Activated naive CD4-positive, alpha-beta T cell treated with Interleukin-2 at 50 U/mL for 16 hours (primary cell): ENCODE measurements at places on chromosomes 1 and 21.
A peak's percentile ranks its signal among the peaks of the same experiment; 100 is the strongest.

DNA sequence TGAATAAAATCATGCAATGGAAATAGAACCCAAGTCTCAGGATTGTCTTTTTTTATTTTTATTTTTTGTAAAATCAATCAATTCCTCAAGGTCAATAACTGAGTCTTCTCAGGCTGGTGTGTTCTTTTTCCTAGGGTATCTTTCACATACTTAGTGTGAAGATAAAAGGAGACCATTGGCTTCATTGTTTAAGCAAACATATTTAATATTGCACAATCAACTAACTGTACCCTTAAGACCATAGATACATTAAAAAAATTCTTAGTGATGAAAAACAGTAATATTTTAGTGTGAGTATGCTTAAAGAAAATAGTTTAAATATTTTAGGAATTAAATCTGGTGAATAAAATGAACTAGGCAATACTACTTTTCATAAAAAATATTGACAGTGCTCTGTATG, 31.4 kb downstream of the PDE4B start:
- no peak for DNase-seq

DNA sequence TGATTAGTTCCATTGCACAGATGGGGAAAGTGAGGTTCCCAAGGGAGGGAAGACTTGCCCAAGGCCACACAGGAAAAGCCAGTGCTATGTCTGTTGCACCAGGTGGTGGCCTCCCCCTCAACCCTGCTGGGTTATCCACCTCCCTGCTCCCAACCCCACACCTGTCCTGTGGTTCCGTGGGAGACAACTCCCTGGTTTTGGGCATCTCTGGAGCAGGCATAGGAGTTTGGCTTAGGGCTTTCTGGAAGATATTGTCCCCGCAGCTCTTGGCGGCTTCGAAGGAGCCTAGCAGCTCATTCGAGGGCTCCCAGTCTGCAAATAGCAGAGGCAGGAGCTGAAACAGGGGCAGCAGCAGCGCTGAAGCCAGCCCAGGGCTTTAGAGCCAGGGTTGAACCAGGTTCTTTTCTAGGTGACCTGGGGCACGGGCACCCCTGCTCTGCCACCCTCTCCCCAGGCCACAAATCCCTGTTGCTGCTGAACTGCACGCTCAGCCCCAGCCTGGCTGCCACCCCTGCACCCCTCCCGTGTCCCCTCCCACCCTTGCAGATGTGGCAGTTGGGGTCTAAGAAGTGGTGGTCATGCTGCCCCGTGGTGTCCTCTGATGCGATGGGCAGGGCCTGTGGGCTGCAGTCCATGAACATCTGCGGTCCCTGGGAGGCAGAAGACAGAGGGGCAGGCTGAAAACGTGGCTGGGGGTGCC, 22.1 kb downstream of the SPOCD1 start:
- DNase-seq, result no peak

DNA sequence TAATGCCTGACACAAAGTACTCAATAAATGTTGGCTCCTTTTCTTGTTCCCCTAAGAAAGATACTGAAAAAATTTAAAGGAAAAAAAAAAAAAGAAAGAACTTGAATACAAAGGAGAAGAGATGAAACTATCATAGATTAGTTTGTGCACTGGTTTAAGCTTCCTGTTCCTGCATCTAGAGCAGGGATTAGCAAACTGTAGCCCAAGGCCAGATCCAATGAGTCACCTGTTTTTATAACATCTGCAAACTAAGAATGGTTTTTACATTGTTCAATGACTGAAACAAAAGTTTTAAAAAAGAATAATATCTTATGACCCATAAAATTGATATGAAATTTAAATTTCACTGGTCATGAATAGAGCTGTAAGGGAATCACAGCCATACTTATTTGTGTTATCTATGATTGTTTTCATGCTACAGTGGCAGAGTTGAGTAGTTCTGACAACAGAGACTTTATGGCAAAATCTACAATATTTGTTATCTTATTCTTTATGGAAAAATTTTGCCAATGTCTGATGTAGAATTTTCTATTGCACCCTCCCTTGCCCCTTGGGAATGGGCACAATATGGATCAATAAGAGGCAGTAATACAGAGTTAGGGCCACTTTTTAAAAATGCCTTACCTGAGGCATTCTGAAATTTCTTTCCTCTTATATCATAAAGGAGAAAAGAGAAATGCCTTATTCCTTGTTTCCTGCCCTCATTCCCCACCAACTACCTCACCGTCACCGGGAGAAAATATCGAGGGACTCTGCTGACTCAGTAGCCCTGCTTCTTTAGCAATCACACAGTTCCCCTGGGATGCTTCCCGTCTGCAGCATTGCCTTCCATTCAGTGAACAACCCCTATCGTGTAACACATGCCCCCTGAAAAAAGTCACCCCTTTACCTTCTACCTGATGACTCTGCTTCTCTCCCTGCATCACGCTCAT, 50.6 kb downstream of the WDR64 start:
- no peak for DNase-seq

- no peak for DNase-seq
Measured at GRCh38 chr1:81654147-81654546, 146.6 kb upstream of the ADGRL2 start.

DNA sequence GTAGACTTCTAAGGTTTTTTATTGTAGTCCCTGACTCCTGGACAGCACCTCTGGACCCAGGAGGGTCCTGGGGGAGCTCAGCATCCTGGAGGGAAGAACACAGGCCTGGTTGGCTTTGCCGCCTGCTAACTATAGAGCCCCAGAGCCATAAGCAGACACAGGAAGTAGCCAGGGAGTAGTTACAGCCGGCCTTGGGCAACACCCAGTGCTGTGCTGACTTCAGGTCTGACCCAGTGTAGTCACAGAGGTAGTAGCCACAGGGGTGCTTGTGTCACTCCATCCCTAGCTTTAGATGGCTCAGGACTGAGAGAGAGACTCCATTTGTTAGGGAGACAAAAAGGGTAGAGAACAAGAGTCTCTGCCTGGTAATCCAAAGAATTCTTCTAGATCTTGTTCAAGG, 21.9 kb downstream of the MCOLN2 start:
- DNase-seq, result no peak

GRCh38 chr1:21607549-21608529, 61.3 kb downstream of the RAP1GAP start:
- DNase-seq, result peak; percentile 47

DNA sequence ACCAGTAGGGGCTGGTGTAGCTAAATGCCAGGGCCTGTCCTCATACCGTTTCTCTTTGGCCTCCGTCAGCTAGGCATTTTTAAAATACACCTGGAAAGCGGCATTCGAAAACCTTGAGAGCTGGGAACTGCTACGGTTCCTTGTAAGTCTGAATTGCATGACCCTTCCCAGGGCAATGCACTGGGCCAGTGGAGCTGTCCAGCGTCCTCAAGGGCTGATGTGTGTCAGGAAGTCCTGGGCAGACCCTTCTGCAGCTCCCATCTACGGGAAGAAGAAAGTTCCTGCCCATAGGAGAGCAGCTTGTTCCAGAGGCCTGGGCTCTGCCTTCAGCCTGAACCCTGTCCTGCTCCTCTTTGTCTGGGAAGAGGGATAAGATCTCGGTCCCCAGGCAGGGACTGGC, 34.1 kb downstream of the UBASH3A start:
- no peak for DNase-seq

- no peak for DNase-seq
Measured at GRCh38 chr21:15401331-15401730, 328.5 kb upstream of the USP25 start.

GRCh38 chr1:116159177-116159576, 48.0 kb downstream of the MAB21L3 start:
- DNase-seq, result no peak

DNA sequence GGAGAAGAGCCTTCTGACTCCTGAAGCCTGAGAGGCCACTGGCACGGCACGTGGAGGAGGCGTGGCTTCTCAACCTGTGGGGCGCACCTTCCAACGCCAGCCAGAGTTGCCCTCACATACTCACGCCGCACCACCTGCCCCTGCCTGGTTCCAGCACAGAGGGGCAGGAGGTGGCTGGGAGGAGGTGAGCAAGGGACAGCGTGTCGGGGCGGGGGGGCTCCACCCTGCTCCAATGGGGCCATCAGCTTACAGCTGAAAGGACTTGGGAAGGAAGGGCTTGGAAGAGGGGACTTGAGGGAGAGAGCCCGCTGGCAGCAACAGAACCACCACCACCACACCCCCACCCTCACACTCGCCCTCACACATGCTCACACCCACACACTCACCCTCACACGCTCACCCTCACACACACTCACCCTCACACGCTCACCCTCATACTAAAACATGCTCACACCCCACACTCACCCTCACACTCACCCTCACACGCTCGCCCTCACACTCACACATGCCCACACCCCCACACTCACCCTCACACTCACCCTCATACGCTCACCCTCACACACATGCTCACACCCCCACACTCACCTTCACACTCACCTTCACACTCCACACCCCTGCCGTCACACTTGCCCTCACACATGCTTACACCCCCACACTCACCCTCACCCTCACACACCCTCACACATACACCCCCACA, 41.6 kb upstream of the EDN2 start:
- DNase-seq, result no peak

- DNase-seq, result no peak
Measured at GRCh38 chr1:88801575-88802208, 89.7 kb downstream of the GTF2B start.

DNA sequence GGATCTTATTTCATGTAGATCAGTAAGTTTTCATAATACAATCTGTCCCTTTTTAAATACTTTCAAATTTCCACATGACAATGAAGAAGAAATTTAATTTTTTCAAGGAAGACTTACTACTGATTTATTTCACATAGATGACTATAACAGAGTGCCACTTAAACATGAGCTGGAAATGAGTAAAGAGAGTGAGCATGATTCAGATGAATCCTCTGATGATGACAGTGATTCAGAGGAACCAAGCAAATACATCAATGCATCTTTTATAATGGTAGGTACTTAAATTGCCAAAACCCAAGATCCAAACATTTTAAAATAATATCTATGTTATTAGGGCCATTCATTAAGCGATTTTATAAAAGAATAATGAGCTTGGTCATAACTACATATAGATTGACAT, 110.4 kb downstream of the PTPRC start:
- no peak for DNase-seq

DNA sequence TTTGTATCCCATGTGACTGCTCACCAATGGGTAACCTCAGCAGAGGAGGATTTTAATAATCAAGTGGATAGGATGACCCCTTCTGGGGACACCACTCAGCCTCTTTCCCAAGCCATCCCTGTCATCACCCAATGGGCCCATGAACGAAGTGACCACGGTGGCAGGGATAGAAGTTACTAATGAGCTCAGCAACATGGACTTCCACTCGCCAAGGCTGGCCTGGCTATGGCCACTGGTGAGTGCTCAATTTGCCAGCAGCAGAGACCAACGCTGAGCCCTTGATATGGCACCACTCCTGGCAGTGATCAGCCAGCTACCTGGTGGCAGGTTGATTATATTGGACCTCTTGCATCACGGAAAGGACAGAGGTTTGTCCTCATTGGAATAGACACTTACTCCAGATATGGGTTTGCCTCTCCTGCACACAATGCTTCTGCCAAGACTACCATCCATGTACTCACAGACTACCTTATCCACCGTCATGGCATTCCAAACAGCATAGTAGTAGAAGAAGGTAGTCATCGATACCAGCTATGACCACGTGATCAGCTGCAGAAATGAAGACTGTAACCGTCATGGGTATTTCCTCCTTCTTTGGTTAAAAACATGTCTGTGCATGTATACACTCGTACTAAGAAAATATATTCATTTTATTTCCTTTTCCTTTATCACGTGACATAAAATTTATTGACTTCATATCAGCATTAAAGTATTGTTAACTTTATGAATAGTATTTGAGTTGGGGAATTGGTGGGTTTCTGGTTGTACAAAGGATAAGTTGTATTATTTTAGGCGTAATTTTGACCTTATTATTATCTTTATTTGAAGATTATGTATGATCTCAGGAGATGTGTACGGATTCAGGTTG, 562.6 kb downstream of the PTPRU start:
- no peak for DNase-seq

DNA sequence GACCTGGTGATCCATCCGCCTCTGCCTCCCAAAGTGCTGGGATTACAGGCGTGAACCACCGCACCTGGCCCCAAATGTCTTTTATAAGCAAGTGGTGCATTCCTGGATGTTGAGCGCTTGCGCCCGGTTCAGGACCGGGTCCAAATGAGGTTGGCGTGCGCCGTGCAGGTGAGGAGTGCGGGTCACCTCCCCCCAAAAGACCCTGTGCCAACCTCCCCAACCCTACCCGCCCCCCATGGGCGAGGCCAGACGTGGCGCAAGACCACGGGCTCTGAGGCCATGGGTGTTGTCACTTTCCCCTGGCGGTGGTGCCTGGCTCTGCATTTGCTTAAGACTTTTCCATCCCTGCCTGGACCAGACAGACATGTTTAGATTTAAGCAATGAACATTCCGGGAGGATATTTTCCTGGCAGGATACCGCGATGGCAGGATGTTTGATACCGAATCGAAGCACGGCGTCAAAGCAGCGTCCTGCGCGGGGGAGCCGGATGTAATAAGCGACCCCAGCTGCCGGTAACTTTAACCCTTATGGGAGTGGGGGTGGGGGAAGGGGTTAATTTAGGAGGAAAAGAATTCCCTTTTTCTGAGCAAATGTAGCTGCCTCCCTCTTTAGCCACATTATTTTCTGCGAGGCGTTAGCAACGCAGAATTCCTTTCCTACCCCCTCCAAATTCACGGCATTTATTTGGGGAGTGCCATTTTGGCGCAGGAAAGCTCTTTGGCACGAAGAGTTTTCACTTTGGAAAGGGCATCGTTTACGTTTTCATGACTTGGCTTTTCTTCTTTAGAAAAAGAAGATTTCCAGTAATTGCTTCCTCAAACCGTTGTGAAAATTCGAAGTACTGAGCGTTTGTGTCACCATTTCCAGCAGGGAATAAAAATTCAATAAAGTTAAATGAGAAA, 27.8 kb upstream of the RNF187 start:
- peak; percentile 64 for DNase-seq

GRCh38 chr21:26293141-26293946, 122.8 kb upstream of the APP start:
- no peak for DNase-seq

- DNase-seq, result no peak
Measured at GRCh38 chr1:44302541-44302940, 52.5 kb downstream of the ERI3 start.

GRCh38 chr1:203181586-203182386, 4.7 kb downstream of the CHI3L1 start:
- DNase-seq, result no peak

GRCh38 chr1:230120921-230121381, 53.9 kb downstream of the GALNT2 start:
- no peak for DNase-seq

GRCh38 chr1:160623227-160623633, 23.6 kb downstream of the SLAMF1 start:
- peak; percentile 48 for DNase-seq

DNA sequence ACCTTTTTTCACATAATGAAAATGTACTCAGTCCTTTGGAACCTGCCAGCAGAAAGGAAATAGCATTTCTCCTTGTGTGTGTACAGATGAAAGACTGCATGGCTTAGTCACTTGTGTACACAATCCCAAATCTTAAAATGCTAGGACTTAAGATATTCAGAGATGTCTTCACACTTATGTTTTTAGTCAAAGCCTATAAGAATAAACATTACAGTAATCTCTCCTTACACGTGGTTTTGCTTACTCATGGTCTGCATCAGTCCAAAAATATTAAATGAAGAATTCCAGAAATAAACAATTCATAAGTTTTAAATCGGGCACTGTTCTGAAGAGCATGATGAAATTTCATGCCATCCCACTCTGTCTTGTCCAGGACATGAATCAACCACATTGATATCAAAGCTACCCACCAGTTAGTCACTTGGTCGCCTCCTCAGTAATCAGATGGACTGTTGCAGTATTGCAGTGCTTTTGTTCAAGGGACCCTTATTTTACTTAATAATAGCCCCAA, 75.7 kb upstream of the RRP15 start:
- no peak for DNase-seq
